ENCODE measurements at places on chromosomes 3 and 15.

GRCh38 chr3:9590282-9590791 is 36.7 kb upstream of the LHFPL4 start:
- no peak for DNase-seq

GRCh38 chr3:11555211-11555782 is 88.4 kb downstream of the VGLL4 start:
- no peak for DNase-seq

DNA sequence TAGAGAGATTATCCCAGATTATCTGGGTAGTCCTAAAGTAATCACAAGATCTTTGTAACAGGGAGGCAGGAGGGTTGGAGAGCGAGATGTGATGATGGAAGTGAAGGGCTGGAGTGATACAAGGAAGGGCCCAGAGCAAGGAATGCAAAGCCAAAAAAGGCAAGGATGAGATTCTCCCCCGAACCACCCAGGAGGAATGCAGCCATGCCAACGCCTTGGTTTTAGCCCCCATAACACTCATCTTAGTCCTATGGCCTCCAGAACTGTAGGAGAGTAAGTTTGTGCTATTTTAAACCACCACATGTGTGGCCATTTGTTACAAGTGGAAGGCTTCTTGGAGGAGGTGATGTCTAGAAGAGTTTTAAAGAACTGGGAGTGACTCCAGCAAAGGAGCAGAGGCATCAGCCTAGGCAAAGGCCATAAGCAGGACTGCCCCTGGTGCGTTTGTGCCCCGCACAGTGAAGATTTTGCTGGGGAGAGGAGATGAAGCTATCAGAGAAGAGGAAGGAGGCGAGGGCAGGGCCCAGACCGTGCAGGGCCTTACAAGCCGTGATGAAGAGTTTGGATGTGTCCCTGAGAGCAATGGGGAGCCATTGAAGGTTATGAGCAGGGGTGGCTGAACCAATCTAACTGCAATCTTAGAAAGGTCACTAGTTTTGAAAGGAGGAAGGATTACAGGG is 25.3 kb upstream of the CORO2B start:
- no peak for DNase-seq

GRCh38 chr15:67685008-67685599 is 140.2 kb upstream of the SKOR1 start:
- DNase-seq = no peak

- DNase-seq = no peak
Measured at GRCh38 chr15:50943638-50944037, 35.2 kb downstream of the AP4E1 start.

DNA sequence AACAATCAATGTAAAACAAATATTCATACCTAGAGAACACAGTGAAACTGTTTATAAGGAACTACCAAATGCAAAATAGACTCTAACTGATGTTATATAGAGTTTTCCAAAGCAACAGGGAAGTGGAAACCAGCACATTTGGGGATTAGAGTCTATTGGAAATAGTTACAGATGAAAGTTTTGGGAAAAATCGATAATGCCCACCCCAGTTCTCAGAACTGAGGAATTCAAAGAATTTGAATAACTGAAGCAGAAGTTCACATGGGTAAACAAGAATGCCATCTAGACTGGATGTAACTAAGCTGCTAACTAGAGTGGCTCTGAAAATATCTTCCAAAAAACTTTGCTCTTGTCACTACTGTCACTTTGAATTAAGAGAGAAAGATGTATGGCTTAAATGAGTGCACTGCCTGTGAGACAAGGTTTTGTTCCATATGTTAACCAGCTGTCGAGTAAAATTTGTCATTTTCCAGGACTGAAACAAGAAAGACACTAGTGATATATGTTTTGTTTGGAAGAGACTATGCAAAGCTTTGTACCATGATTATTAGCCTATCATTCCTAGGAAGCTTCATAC is 9.2 kb upstream of the DENND4A start:
- DNase-seq = no peak

- DNase-seq = no peak
Measured at GRCh38 chr15:81072551-81072950, 61.5 kb upstream of the CFAP161 start.

DNA sequence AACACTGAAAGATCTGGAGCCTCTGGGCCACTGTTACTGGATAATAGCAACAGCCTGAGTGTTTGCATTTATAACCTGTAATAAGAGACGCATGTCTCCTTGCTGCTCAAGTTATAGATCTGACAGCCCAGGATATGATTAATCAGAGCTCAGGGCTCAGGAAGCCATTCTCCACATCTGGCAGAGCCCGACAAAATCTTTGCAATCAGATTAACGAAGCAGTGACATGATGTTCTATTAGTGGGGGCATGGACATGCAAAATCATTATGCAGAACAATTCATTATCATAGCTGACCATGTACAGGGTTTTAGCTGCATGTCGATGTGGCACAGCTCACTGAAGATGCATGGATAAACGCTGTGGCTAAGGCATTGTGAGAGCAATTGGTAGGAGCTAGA is 730.3 kb downstream of the ZNF385D start:
- no peak for DNase-seq

DNA sequence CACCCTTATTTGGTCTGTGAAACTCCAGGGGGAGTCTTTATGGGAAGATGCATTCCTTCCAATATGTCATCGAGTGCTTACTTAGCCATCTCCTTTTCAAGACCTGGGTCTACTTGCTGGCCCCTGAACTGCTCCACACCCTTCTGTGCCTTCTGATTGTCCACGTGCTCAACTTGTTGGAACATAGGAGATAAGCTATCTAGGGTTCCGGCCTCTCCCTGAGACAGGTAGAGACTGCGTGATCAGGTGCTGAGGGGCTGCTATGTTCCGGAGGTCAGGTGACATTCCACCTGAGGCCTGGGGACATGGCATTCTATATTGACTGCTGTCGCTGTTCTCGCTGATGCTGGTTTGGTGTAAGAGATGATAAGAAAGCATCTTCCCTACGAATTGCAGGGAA is 65.6 kb downstream of the ATP1B3 start:
- DNase-seq = no peak

DNA sequence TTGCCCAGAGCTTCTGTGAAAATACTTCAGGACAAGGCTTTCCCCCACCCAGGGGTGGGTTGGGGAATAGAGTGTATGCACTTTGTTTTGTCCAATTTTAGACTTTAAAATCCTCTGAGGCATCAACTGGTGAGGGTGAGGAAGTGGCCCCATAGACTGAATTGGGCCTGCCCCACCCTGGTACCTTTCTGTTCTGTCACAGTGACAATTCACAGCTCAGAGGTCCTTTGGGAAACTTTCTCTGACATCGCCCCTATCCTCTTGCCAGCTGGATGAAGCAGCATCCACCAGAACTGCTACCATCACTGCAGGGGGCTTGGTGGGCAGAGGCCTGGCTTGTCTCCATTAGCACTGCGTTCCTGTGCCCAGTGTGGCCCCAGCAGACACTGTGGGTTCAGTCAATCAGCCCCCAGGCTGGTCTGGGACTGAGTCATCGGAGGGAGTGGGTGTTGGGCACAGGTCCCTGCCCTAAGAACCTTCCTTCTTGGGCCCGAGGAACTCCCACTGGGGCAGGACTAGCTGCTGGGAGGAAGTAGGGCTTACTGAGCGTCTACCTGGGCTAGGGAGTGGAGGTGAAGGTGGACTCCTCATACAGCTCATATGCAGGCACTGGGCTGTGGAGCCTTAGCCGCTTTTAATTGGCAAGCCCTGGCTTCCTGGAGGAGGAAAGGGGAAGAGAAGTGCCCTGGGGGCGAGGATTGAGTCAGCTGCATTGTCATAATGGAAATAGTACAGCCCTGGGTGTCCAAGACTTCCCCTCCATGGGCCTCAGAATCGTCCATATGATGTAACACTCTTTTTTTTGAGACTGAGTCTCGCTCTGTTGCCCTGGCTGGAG is 1.5 kb upstream of the PPM1M start:
- DNase-seq = peak; percentile 63

- no peak for DNase-seq
Measured at GRCh38 chr3:31265646-31266428, 266.9 kb upstream of the STT3B start.

- DNase-seq = no peak
Measured at GRCh38 chr15:31447931-31448634, 121.4 kb downstream of the KLF13 start.

GRCh38 chr15:74727727-74728126 is 2.4 kb upstream of the CYP1A1 start:
- no peak for DNase-seq

GRCh38 chr3:119367000-119367399 is 72.8 kb downstream of the ARHGAP31 start:
- no peak for DNase-seq

DNA sequence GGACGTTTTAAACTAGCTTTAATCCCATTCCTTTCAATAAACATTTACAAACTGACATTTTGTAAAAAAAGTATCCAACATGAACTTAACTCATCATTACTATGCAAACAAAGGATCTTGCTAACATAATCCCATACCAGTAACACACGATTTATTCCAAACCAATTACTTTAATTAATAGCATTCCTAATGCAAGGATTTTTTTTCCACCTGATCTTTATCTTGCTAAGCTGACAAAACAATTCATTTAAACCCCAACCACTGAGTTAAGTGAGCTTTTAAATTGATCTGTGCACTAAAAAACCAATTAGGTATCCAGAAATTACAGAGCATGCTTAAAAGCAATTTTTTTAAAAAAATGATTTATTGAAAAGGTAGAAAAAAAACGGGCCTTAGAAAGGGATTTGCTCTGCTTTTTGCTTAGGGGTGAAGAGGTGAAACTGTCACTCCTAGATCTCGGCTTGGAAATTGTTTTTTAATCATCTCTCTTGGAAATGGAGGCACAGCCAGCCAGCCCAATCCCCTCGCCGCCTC is 1.2 kb downstream of the SH3BP5 start:
- DNase-seq = no peak

DNA sequence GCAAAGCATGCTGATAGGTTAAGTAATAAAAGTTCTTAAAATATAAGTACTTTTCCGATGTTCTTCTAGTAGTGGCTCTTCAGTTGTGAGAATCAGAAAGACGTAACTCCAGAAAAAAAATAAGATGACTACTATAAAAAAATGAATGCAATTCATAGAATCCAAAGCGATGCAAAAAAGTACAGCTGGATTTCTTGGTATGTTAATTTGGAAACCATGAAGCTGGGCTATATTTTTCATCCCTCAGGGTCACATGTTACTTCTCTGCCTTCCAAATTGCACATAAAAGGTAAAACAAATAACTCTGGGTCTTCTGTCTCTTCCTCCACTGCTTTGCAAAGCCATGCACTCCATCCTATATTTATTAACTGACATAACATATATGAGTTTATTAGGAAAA is 843.9 kb upstream of the DPPA4 start:
- DNase-seq = no peak

DNA sequence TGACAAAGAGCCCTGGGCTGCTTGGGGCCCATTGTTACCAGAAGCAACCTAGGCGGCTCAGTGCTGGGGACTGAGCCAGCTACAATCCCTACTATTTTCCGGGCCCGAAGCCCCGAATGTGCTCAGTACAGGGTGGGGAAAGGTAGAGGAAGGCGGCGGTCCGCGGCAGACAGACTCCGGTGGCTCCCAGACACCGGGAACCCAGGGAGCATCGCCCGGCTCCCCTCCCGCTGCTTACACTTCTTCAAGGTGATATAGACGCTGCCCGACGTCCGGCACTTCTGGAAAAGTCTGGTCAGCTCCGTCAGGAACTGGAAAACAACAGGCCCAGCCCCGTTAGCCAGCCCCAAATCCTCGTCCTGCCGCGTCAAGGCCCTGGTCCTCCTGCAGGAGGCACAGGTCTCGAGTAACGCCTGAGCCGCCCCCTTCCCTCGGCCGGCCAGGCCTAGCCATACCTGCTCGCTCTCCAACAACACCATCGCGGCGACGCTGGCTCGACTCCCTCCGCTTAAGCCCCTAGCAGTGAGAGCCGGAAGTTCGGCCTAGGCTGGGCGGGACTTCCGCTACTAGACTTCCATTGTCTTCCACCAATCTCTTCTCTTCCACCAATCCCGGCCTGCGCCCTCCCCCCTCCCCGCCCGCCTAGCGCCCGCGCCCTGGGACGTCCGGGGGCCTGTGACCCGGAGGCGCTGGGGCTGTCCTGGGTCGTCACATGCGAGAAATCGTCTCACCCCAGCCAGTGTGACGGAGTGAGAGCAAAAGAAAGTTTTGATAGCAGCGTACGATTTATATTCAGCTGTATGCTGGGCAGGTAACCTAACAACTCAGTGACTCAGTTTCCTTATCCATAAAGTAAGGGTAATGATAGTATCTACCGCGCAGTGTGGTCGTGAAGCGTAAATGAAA is at the start of gene SRP14:
Gene SRP14, minus strand, starts transcription at position 544 of the 906 bp plus-strand sequence. Its CDS starts 65 bp downstream, at position 479.
- peak; percentile 94 for DNase-seq

- no peak for DNase-seq
Measured at GRCh38 chr3:46615976-46616375, 3.7 kb downstream of the FAM240A start.

DNA sequence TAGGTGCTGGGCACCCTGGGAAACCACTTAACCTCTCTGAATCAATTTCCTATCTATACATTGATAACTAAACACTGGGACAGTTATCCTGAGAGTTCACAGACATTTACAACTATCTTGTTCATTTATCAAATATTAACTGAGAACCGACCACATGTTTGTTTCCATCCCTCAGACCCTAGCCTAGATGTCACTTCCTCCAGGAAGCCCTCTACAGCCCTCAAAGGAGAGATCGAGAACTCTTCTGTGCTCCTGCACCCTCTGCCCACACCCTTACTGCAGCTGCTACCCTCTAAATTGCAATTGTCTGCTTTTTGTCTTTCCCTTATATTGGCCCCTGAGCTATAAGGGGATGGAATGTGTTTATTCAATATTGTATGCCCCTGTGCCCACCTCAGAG is 46.1 kb downstream of the SRGAP3 start:
- no peak for DNase-seq

DNA sequence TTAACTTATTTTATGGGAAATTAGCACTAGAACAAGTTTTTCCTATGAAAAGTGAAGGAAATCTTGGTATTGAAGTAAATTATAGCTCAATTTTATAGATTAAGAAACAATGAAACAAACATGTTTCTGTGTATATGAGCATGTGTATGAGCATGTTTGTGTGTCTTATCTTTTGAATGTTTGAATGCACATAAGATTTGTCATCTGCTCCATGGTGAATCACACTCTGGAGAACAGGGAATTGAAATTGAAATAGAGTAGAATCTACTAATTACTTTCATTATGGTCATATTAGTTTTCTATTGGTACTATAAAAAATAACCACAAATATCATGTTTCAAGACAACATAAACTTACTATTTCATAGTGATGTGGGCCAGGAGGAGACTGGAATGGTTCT is 646.6 kb downstream of the OTOL1 start:
- no peak for DNase-seq

GRCh38 chr15:68691705-68692104 is 112.9 kb downstream of the CORO2B start:
- DNase-seq = no peak
